ENCODE measurements at places on chromosomes 3 and 15.

DNA sequence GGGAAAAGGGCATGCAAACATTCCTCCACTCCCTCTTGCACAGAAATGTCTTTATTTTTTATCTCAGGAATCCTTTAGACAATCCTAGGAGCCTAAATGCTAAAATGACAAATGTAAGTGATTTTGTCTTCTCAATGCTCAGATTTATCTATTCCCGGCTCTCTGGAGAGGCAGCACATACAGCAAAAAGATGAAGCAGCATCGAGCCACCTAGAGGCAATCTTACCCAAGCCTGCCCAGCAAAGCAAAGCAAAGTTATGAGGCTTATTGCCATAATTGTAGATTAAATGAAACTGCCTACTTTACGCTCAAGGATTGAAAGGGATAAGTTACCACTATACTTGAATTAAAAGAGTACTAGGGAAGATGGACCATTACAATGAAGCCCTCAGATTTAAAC is 750.4 kb upstream of the NR2F2 start:
- no peak for DNase-seq

GRCh38 chr3:47374587-47374986 is 6.2 kb upstream of the PTPN23 start:
- no peak for DNase-seq

GRCh38 chr3:46447228-46447985 is 17.3 kb downstream of the LTF start:
- DNase-seq = no peak

- DNase-seq = no peak
Observed at GRCh38 chr15:81293728-81294515, 30.0 kb downstream of the STARD5 start.

DNA sequence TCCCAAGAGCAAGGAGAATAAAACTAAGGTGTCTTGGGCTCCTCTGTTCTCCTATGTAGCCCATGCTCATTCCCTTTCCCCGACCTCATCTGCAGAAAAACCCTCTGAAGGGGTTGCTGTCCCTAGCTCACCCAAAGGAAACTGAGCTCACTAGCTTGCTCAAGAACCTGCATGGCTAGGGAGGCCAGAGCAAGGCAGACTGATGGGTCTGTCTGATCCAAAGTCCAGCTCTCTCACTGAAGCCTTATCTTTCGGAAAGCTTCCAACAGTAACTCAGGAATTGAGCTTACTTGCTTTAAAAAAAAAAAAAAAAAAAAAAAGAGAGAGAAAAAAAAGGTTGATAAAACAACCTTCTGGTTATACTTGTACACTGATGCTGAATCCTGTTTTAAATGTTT is 141.4 kb upstream of the TOPAZ1 start:
- no peak for DNase-seq

DNA sequence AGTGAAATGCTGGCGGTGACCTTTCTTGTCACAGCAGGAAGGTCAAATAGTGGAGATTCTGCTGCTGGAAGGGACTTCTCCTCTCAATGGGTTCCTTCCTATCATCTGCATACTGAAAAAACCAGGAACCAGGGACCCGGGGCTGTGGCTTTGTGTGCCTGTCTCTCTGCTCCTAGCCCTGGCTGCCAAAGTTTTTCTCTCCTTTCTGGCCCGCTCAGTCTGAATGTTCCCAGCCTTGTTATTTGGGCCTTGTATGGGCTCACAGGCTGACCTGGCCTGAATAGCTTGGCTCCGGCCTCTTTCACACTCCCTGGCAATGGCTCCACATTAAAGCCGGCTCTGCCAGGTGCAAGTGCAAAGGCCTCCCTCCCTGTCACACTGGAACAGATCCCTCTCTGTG is 94.7 kb downstream of the LRIG1 start:
- no peak for DNase-seq

- no peak for DNase-seq
Observed at GRCh38 chr3:171186817-171187500, 160.4 kb upstream of the SLC2A2 start.

GRCh38 chr3:194884649-194885315 is 199.1 kb downstream of the FAM43A start:
- no peak for DNase-seq

DNA sequence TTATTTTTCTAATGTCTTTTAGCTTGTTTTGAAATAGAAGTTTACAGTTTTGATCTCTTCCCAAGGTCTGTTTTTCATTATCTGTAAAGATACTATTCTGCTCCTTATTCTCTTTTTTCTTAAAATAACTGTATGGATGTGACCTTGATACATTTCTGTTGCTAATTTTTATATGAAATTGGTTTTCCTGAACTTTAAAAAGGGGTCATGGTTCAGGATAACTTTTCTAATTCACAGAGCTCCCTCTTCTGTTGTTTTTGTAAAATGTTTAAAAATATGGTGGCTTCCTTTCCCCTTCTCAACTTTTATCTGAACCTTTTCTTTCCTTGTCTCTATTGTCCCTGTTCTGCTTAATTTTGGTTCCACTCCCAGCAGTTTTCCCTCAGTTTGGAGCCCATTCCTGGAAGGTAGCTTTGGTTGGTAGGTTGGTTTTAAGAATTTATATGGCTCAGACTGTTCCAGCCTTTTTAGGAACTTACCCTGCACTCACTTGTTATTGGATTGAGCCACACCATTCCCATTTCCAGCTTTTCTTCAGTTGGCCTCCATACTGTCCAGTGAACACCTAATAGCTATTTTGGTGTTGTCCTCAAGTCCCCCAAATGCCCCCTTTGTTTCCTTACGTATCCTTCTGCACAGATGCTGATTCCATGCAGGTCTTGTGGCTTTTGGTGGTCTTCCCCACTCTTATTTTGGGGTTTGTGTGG is 70.3 kb downstream of the SLMAP start:
- no peak for DNase-seq

GRCh38 chr3:100079328-100079727 is 35.0 kb downstream of the FILIP1L start:
- no peak for DNase-seq

GRCh38 chr3:69085833-69086722 is 1.3 kb downstream of the ARL6IP5 start:
- DNase-seq = peak; percentile 46

DNA sequence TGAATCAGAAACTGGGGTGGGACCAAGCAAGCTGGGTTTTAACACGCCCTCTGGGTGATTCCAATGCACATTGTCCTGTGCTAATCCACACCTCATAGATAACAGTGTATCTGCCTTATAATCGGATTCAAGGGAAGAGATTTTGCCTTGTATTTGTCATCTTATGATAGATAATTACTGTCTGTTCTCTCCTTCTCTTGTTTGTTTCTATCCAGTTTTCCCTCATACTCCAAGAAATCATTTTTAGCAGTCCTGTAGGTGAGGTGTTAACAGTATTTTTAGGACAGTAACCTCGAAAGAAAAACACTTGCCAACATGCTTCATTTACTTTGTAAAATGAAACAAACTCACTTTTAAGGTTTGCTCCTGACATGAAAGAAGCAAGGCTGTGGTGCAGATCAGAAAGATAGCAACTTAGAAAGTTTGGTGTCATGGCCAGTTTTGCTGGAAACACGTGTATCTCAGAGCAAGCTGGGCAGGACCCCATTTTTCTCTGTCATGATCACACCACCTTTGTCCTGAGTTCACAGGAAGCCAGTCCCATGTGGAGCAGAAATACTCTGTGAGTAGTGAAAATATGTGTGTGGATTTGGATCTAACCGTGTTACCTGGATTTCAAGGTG is 72.6 kb downstream of the TRAK1 start:
- no peak for DNase-seq

DNA sequence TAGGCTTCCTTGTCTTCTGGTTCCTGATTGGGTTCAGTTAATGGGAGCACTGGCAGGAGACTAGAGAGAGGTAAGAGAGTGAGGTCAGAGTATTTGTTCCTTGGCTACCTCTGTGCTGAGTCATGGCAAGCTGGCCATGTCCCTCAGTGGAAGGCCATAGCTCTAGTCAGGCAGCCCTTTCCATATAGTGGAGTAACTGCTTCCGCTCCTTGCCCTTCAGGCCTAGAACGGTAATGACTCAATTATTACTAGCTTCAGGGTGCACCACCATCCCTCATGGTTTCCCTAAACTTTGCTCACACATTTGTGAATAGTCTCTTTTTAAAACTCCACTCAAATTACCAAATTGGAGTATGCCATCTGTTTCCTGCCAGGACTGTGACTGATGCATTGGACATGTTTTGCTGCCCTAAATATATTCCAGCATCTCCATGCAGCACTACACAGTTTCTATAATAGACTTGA is 10.5 kb upstream of the ANO10 start:
- no peak for DNase-seq

DNA sequence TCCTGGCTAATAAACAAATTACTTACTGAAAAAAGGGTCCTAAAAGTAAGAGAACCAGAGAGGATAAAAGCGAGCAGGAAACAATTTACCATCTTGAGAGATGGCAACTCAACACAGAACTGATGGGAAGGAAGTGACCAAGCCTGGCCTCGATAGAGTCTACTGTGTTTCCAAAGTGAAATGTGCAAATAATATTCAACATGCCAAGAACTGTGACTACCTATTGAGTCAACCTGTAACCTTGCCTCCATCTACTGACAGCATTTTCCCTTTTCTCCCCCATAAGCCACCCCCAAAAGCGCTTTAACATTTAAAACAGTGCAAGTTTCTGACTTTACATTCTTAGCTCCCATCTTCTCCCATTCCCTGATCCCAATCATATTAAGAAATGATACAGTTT is 75.4 kb upstream of the PSMD6 start:
- DNase-seq = no peak

- no peak for DNase-seq
Observed at GRCh38 chr3:40143283-40144090, 166.0 kb upstream of the EIF1B start.

GRCh38 chr3:177899275-177900067 is 636.8 kb upstream of the KCNMB2 start:
- no peak for DNase-seq

GRCh38 chr15:56950979-56951378 is 32.5 kb downstream of the TCF12 start:
- no peak for DNase-seq

GRCh38 chr3:157417247-157417646 is 19.4 kb upstream of the PTX3 start:
- no peak for DNase-seq

DNA sequence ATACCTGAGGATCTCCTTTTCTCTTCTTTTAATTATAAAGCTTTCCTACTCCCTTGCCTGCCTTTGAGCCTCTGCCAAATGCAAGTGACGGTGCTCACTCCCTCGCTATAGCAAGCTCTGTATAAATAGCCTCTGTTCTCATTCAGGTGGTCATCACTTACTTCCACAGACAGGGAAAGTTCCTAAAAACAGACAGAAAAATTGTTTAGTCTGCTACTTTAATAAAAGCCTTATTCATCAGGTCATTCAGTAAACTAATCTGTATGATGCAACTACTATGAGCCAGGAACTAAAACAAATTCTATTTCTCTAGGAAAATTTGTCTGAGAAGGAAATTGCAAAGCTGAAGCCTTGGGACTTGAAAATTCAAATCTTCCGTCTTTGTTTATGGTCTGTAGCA is 10.2 kb upstream of the DLG1 start:
- no peak for DNase-seq

- DNase-seq = no peak
Observed at GRCh38 chr3:13793451-13793850, 86.4 kb downstream of the WNT7A start.

DNA sequence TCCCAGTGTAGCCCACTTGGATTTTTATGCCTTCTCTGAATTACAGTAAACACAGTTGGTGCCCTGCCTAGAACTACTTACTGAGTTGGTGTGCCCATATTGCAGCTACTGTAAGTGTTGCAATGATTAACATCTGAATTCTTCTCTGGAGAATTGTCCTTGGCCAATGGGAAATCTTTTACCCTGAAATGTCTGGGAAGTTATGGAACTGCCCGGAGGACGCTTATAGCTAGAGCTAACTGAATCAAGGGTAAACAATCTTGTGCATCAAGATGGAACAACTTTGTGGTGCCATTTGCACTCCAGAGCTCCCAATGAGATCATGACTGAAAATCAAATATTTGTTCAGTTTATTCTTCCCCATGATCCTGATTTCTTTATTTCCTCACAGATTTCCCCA is 246.7 kb upstream of the CBLB start:
- DNase-seq = no peak

GRCh38 chr15:40243126-40243810 is 4.4 kb downstream of the PAK6 start:
- no peak for DNase-seq

DNA sequence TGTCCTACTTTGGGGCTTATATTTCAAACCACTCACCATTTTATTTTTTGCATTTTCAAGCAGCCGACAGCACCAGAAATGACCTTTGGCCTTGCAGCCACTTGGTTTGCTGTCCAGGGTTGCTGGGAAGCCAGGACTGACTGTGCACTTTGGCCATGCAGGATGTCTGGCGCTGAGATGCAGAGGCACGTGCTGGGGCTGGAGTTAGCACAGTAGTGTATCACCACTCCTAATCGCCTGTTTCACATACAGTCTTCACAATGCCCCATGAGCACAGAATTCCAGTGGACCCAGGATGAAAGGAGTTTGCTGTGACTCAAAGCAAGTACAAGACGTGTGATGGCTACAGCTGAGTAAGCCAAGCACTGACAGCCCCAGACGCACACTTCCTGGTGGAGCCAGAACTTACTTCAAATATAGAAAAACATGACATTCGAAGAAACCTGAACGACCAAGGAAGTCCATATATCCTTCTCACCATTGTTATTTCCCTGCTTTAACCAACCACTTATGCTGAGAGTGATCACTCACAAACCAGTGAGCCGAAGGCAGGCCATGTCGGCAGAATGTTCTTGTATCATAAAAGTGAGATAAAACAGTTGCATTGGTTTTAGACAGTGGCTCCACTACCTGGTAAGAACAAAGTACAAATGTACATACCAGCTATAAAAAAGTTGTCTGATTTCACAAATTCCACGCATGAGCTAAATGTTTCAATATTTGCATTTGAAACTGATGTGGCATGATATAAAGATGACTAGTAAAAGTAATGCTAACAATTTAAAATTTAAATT is 16.0 kb downstream of the OCA2 start:
- no peak for DNase-seq

DNA sequence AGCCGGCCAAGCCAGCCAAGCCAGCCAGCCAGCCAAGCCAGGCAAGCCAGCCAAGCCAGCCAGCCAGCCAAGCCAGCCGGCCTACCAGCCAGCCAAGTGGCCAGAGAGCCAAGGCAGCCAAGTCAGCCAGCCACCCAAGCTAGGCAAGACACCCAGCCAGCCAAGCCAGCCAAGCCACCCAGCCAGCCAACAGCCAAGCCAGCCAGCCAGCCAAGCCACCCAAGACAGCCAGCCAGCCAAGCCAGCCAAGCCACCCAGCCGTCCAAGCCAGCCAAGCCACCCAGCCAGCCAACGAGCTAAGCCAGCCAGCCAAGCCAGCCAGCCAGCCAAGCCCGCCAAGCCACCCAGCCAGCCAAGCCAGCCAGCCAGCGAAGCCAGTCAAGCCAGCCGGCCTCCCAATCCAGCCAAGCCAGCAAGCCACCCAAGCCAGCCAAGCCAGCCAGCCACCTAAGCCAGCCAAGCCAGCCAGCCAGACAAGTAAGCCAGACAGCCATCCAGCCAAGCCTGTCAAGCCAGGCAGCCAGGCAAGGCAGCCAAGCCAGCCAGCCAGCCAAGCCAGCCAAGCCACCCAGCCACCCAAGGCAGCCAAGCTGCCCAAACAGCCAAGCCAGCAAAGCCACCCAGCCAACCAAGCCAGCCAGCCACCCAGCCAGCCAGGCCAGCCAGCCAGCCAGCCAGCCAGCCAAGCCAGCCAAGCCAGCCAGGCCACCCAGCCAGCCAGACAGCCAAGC is 200.5 kb downstream of the GOLGA6L6 start:
- no peak for DNase-seq
